OCI-LY7 (cell line): ENCODE measurements at places on chromosomes 7 and 10. TPM values are rescaled to one million over a fixed set of nuclear protein-coding genes. Genes with fewer than 3 reads are reported as not detected.

DNA sequence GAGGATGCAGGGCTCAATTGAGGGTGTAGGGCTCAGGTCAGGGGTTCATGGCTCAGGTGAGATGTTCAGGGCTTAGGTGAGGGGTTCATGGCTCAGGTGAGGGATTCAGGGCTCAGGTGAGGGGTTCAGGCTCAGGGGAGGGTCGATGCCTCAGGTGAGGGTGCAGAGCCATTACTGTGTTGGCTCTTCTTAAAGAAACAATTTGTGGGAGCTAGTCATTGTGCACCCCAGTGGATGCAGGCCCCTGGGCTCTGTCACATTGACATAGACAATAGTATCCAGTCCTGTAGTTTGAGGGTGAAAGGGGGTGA is 86.7 kb downstream of the ADCY1 start:
- no peak for DNase-seq

Gene SORCS3
- not detected in 2 replicates for total RNA-seq

- no peak for DNase-seq
Observed at GRCh38 chr7:104453190-104453589, 124.8 kb downstream of the LHFPL3 start.

GRCh38 chr7:18356191-18356645 is 139.3 kb upstream of the HDAC9 start:
- DNase-seq: peak; percentile 66

Gene TMEM139
- total RNA-seq: 0.46 and 0.48 TPM in 2 replicates

Gene ADAP1
- total RNA-seq: 7.0 and 7.7 TPM in 2 replicates

DNA sequence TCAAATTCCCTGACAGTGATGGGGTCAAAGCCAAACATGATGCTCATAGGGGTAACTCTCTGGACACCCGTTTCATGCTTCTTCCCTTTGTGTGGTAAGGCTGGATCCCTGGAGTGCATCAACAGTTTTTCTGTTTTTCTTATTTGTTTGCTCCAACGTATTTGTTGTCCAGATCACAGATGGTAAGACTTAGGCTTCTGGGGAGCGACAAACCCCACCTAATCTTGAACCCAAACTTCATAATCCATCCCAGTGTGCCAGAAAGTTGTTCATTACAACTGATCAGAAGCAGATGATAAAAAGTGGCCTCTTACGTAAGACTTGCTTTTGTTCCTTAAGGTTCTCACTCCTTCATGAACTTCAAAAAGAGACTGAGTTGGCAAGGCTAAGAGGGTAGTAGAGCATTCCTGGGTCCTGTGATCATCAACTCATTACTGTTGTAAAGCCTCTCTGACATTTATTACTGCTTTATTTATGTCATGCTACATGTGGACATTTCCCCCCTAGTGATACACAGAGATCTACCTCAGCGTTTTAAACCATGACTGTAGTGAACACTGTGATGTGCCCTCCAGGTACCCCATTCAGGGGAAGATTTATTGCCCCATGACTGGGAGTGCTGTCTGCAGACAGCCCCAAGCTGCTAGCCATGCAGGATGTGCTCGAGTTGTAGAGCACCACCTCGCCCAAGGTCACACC is 125.6 kb downstream of the CCDC71L start:
- DNase-seq: no peak

DNA sequence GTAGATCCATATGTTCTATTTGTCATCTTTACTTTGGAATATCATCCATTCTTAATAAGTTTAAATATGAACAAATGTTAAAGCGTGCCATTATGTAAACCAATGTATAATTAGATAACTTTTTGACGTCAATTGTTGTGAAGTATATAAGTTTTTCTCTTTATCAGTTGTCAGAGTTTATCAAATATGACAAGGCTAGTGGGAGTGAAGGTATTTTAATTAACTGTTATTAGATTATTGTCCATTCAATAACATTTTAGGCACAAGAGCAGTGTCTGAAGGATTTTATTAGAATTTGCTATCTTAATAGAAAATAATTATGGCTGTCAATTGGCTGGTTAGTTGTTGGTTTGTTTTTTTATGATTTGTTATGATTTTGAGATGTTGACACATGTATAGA is 280.6 kb downstream of the CDK14 start:
- DNase-seq: no peak

Gene CYP2W1
- 1.3 and 1.5 TPM in 2 replicates for total RNA-seq
